ENCODE measurements at places on chromosomes 4 and X.

- DNase-seq: no peak
Observed at GRCh38 chr4:173490256-173490655, 39.8 kb downstream of the HAND2 start.

GRCh38 chr4:106340774-106341173, 24.4 kb downstream of the AIMP1 start:
- DNase-seq: no peak

- no peak for DNase-seq
Observed at GRCh38 chr4:69458184-69458826, 37.4 kb downstream of the UGT2B4 start.

GRCh38 chr4:127236889-127237288, 395.9 kb upstream of the INTU start:
- DNase-seq: no peak

DNA sequence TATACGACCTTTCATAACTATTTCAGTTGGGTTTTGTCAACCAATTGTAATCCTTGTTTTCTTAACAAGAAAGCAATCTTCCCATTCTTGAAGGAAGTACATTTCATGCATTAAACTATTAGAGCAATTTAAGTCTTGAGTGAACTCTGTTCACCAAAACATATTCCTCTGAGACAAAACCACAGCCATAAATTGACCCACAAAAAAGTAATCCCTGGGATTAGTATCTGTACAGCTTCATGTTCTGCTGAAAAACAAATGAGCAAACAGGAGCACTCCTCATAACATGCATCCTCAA, 207.0 kb upstream of the PDE5A start:
- no peak for DNase-seq

DNA sequence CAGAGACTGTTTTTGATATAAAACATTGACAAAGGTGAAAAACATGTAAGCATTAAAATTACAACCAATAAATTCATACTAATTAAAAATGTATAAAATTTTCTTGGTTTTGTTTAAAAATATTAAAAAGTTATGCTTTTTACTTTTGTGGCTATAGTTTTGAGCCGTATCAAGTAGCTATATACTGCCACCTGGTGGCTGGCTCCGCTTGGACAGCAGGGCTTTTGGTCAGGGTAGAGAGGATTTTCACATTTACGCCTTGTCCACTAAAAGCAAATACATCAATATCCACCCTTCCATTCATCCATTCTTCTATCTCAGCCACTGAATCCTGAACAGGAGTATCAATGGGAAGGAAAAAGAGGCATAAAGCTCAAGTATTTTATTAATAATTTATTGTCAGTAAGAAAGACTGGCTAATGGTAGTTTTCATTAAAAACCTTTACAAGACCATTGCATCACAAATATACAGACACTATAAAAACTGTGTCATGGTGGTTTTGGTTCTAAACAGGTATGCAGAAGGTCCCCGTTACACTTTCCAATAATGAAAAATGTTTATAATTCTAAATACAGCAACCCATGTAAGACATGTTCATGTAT, 32.1 kb upstream of the MTNR1A start:
- DNase-seq: peak; percentile 24

DNA sequence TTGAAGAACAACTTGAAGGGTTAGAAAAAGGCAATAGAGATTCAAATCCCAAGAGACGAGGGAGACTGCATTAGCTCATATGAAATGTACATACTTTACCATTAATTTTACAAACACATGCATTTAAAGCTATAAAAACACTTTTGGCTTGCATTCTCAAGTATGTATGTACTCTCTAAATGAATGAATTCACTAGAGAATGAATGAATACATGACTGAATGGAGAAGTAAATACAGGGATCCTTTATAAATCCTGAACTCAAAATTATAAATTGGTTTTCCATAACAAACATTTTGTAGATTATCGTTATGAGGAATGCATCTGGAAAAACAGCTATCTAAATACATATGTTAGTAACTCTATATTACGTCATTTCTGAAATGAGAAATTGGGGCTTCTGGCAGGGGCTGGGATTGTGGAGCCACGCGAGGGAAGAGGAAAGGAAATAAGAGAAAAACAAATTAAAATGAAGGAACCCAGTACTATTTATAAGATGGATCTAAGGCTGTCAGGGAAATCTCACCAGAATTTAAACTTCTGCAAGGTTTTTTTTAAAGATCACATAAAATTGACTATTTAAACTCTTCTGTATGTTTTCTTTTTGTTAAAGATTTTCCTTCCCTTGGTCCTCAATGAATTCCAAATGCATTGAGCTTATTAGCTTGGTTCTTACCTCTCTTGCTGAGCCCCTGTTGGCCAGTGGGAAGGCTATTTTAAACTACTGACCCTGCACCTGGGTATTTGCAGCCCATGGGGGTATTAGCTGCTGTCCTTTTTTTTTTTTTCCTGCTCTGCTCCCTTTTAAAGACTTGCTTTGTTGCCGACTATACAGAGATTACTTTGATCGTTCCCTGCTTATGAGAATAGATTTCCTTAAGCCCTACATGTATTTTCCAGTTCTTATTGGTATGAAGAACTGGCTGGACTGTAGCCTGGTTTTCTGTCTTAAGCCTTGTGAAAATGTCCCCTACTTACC, 207.8 kb downstream of the ADGRL3 start:
- peak; percentile 47 for DNase-seq

GRCh38 chrX:13085526-13085925, 41.1 kb upstream of the FAM9C start:
- no peak for DNase-seq

DNA sequence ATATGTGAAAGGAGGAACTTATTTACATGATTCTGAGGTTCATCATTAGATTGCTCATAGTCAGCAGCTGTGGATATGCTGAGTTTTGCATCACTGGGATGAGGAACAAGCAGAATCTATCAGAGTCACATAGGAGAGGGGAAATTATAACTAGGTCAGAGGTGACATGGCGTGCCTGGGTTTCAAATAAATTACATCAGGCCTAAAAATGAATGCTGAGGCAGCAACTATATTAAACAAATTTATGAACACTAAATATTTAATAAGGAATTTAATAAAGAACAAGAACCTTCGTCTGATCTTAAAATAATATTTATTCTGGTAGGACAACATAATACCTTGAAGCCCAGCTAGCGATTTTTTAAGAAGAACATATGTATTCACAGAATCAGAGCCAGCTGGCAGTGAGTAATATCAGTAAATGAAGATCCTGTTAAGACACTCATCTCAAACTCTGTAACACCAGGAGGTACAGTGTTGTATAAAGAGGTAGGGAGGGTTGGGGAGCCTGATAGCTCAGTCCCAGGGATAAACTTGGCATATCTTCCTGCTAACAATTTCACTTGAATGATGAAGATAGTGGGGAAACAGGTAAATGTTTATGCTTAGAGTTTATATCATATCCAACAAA, 60.9 kb upstream of the HS3ST1 start:
- no peak for DNase-seq

DNA sequence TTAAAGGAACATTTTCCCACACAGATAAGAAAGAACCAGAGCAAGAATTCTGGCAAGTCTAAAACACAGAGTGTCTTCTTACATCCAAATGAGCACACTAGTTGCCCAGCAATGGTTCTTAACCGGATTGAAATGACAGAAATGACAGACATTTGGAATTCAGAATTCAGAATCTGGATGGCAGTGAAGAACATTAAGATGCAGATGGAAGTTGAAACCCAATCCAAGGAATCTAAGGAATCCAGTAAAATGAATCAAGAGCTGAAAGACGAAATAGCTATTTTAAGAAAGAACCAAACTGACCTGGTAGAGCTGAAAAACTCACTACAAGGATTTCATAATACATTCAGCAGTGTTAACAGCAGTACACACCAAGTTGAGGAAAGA, 21.5 kb downstream of the ANAPC10 start:
- no peak for DNase-seq

DNA sequence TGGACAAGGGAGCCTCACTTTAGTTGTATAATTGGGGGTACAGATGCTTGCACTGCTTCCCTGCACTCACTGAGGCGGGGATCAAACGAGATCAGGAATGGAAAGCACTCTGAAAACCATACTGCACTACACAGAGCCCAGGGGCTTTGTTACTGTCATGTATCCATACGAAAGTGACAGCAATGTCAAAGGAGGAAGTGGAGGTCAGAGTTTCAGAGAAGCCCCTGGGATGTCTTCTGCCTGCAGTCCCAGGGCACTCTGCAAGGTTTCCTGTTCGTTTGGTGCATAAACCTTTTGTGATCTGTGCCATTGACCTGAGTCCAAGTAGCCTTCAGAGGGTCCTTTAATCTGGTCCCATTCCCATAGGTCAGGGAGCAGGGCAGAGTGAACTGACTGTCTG, 31.2 kb downstream of the RNF175 start:
- DNase-seq: no peak

- no peak for DNase-seq
Observed at GRCh38 chrX:63424063-63424462, 72.9 kb upstream of the SPIN4 start.

- no peak for DNase-seq
Observed at GRCh38 chr4:168453146-168453545, 27.1 kb downstream of the DDX60L start.

DNA sequence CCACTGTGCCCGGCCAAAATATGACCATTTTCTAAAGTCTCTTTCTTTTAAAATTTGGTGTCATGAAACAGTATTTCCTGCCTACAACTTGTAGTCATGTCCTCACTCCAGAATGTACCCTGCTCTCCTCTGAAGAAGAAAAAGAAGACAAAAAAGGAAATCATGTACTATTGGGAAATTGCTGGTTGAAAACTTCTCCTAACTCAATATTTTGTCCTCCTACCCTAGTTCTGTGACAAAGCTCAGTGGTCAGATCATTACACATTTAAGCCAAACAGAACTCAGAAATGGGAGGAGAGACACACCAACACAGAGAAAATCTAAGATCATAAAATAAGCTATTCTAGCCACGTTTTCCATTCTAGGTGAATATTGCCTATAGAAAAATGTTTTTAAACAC, 127.7 kb downstream of the IRF2 start:
- no peak for DNase-seq

DNA sequence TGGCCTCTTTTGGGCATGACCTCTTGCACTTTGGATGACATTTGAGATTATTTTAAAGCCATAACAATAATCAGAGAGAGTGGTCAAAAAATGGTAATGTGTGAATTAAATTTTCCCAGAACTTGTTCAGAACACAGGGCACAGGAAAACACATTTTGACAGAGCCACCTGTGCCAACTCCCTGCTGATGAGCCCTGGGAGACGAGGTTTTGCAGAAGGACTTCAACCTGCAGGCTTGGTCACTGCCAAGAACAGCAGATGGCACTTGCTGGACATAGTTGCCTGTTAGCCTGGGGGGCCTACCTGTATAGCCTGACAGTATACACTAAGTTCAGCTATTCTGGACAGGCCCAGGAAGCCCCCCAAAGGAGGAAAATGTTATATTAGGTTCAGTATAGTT, 277.8 kb upstream of the EMCN start:
- DNase-seq: no peak

DNA sequence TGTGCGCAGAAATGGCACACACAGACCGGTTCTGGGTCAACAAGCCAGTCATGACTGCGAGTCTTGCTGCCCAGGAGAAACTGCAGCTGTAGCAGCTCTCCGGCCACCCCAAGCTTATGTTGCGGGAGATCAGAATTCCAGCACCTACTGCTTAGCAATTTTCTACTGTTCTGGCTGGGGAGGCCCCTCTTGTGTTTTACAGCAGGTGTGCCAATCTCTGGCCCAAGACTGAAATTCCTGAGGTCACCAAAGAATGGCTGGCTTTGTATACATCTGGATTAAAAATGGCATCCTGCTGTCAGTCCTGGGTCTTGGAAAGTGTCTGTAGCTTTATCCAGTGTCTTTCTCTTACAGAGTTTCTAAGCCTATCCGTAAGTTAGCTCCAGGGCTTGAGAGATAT, 68.9 kb upstream of the TRAM1L1 start:
- DNase-seq: no peak

DNA sequence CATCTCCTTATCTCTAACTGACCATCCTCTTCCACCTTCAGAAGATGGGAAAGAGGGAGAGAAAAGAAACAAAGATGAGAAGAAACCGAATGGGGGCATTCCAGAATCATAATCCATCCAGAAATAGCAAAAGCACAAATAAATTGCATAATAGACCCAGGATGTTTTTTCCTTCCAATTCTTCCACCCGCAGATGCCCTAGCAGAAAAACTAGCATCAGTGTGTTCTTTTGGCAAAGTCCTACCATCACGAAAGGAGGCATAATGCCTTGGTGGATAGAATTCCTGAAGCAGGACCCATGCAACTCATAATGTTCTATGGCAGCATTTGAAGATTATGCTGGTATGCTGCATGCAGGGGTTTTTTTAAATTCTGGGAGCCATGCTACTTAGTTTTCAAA, 279.2 kb downstream of the PPP3CA start:
- DNase-seq: no peak

- DNase-seq: no peak
Observed at GRCh38 chr4:163638909-163639308, 144.4 kb downstream of the TMA16 start.

DNA sequence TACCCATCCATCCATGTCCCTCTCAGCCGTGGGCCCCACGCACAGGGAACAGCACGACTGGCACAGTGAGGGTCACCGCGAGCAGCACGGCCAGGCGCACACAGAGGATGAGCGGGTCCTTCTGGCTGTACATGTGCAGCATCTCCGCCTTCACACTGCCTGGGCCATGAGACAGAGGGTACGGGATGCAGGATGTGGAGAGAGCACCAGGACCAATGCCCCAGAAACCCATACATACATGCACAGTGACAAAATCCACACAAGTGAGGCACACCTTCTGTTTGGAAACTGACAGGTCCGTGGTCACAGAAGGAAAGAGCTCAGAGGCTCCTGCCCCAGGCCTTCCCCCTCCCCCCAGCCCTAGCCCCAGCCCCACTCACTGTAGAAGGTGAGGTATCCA, 9.5 kb downstream of the SLC38A5 start:
- no peak for DNase-seq

GRCh38 chr4:46986922-46987638, 6.3 kb downstream of the GABRA4 start:
- no peak for DNase-seq

DNA sequence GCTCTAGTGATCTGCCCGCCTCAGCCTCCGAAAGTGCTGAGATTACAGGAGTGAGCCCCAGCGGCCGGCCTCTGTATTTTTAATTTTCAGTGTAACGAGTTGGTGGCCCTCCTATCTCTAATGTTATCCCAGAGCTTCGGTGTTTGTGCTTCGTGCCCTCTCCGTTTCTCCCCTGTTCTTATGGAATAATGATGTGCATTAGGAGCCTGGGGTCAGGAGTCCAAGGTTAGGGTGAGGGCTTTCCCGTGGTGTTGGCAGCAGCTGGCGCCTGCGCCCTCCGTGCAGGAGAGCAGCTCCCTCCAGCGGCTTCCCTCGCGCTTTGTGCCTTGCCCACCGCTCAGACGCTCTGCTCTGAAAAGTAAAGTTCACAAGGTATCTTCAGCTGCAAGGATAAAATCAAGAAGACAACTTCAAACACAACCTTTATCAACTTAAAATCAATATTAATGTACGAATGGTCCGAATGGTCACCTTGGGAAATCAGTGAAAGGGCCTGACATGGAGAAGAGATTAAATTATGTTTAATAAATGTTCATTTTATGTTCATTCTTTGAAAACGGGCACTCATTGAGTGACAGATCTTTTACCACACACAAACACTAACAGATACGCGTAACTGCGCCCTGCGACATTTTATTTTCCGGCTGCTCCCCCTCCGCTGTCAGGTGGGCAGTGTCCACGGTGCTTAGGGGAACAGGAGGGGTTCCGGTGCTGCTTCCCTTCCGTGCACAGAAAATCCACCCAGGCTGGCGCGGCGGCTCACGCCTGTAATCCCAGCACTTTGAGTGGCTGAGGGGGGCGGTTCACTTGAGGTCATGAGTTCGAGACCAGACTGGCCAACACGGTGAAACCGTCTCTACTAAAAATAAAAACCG, 62.4 kb downstream of the TRAPPC11 start:
- DNase-seq: no peak

Measured in forelimb muscle (tissue), 1 donor.